ENCODE measurements at places on chromosomes 5 and 9.

- no peak for DNase-seq
Observed at GRCh38 chr9:93577078-93577974, 942 bp downstream of the PHF2 start.

DNA sequence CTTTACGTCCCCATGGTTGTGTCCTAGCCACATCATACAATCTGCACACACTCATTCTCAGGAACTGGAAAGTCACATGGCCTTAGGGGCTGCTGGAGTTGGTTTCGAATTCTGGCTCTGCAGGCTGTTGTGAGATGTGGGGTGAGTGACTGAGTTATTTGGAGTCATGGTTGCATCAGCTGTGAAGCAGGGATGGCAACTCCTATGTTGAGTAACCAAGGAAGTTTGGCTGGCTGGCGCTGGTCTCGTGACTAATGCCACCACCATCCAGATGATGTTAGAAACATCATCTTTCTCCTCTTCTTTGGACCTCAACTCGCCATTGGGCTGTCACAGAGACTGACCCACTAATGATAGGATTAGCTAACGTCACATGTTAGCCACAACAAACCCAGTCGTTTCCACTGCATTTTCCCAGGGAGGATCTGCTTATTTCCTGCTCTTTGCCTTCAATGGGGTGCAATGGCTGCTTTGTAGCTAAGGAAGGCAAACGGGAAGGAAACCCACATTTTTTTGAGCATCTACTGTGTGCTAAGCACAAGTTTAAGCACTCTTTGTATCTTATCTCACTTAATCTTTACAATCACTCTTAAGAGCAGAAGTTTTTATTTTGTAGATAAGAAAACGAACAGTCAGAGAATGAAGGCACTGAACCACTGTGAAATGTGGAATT is 78.1 kb upstream of the UBTD2 start:
- no peak for DNase-seq

DNA sequence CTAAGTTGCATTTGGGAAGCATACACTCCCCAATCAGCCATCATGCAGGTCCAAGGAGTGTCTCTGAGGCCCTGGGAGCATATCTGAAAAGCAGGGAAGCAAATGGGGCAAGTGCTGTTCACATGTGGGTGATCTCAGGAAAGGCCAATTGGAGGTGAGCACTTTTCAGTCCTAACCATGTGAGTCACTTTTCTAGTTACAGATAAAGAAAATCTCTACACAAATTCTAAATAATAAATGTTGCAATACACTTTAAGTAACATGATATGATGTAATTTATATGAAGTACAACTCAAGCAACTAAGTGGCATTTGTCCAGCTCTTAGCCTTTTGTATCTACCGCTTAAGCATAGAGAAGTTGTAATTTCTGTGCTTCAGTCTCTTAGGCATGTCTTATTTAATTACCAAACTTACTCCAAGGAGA is 18.4 kb downstream of the ADAMTS16 start:
- DNase-seq: no peak

GRCh38 chr5:114327987-114328386 is 33.9 kb upstream of the KCNN2 start:
- DNase-seq: no peak

DNA sequence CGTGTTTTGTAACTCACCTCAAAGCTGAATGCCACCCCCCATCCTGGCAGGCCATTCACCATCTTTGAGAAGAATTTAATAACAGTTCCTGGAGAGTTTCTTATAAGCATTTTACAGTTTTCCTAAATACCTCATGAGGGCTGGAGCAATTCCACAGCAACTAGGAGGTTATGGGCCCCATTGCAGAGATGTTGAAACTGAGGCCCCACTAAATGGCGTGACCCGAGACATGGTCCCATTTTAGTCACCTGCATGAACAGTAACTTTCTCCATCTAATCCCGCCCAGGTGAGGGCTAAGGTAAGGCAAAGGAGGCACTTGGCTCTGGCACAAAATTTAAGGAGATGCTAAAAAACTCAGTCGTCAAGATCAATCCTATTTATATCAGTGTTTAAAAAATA is 77.5 kb downstream of the PPARGC1B start:
- no peak for DNase-seq

DNA sequence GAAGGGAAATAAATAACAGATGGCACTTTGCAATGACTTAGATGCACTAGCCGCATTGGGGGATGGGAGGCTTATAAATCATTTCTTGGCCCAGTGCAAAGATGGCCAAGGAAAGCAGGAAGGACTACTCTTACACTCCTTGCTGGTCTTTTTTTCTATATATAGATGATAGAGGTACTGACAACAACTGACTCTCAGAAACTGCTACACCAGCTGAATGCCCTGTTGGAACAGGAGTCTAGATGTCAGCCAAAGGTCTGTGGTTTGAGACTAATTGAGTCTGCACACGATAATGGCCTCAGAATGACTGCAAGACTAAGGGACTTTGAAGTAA is 1.7 kb downstream of the CCNG1 start:
- DNase-seq: no peak

DNA sequence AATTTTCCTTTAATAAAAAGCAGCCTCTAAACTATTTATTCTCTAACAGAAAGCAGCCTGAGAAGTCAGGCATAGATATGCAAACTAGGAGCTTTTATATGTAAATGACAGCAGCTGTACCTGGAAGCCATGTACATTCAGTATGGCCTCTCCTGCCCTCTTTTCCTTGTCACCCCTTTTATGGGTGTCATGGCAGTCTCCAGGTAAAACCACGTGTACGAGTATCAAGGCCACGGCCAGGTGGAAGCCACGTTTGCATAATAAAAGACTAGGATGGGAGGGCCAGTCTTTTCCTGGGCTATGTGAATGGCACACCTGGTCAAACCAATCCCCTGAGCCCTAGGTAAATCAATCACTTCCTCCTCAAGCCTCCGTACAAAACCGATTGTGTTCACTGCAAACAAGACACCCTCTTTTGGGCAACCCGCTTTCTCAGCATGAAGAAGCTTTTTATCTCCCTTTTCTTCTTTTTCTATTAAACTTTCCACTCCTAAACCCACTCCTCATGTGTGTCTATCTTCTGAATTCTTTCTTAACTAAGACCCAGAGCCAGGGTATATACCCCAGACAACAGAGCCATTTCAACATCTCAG is 419.5 kb upstream of the CTNND2 start:
- no peak for DNase-seq

- DNase-seq: no peak
Observed at GRCh38 chr5:88142886-88143692, 125.6 kb downstream of the TMEM161B start.

GRCh38 chr5:122668552-122668951 is 106.3 kb upstream of the SNX2 start:
- DNase-seq: no peak

GRCh38 chr9:70945301-70945700 is 176.1 kb downstream of the TRPM3 start:
- no peak for DNase-seq

GRCh38 chr5:8641786-8642505 is 773.0 kb downstream of the MTRR start:
- no peak for DNase-seq

GRCh38 chr5:92561411-92561959 is 1019.5 kb downstream of the NR2F1-AS1 start:
- DNase-seq: no peak

DNA sequence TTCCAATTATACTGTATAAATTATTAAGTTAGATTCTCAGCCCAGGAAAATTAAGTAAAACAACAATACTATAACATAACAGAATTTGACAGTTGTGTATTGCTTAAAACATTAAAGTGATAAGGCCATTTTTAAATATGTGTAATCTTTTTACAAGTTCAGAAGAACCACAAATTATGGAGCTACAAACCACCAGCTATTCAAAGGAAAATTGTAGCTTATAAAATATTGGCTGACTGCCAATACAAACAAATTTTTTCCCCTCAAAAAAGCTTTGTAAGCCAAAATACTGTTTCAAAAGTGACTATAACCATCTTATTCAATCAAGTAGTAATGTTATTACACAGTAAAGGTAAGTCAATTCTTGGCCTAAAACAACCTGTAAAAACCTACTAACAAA is 21.9 kb downstream of the STRBP start:
- DNase-seq: no peak

DNA sequence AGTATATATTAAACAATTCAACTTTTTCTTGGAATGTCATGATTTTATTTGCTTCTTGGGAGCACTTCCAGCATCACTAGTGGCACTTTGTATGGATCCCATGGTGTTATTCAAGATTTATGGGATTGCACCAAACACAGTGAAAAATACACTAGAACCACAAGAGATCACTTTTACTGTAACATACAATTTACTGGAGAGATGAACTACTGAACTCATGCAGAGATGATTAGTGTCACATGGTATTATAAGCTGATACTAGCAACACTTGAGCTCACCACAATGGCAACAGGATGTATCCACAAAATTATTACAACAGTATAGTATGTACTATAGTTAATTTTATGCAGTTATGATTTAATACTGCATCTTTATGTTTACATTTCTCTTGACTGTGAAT is 16.3 kb upstream of the SLC36A2 start:
- no peak for DNase-seq

DNA sequence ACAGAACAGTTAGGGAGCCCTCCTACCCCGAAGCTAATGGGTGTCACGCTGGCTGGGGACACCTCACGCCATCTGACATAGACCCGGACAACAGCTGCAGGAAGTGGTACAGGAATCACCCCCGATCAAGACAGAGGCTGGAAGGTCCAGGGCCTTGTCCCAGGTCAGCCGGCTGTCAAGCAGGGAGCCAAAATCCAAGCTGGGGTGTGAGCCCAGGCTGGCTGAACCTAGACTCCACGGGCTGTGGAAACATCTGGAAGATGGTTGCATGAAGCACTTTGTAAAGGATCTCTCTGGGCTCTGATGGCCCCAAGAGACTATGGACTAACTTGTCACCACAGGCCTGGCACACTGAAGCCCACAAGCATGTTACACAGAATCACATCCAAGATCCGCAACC is 68.9 kb upstream of the STXBP1 start:
- no peak for DNase-seq

DNA sequence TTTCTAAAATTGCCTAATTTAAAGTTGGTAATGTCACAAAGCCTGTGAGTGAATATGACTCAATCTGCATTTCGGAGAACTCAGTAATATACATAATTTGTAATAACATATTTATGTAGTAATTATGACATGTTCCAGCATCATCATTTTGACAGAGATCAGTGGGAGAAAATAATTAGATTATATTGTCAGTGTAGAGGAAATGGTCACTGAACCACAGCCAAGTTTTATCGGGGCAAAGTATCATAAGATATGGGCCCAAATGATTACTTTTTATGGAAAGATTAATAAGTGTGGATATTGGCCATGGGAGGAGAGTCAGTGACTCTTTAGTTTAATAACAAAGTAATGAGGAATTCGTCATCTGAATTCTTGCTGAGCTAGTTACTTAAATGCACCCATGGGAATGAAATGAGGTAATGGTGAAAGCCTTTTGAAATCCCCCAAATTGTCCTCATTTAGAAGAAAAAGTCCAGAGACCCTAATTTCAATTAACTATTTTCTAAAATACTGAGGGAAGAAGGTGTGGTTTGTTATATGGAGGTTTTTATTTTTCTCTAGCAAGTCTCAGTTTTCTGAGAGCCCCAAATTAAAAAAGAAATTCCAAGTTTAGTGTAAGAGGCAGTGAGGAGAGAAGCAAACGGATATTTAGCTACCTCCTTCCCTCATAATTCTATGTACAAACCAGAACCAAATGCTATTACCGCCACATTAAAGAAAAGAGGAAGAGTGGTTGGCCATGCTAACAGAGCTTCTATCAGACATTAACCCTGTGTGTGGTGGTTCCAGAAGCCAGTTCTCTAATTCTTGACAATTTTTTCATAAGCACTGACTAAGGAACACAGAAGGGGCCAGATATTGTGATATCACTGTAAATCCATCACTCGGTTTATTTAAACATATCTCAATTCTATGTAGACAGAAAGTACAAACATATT is 37.7 kb upstream of the MRPS30 start:
- no peak for DNase-seq

DNA sequence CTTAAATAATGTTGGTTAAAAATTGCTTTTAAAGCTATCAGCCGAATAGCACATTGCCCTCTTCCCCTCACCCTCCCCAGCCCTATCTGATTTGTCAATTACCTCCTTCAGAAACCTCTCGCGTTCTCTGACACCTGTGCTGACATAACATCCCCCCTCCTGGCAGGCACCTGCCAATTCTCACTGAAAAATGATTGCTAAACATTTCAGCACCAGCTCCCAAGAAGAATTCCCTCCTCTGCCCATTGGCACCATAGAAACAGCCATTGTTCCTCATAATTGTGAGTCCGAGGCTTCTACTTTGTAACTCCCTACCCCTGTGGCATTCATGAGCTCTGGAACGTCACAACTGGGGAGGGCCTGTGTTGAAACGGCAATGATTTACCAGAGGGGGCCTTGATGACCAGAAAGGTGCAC is 20.2 kb downstream of the CDH6 start:
- DNase-seq: no peak

DNA sequence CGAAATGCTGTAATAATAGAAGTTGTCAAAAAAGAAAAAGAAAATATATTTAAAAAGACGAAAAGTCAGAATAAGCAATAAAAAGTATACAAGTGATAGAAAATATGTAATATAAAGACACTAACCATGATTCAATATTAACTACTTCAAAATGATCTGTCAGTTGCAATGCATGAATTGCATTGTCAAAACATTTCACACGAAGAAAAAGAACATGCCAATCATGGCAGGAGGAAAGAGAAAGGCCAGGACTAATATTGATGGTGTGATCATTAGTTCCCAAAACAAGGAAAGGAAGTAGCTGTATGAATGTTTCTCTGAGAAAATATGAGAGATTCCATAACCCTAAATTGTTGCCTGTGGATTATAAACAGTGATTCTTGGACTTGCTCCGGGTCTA is 7.4 kb upstream of the GRAMD2B start:
- no peak for DNase-seq

GRCh38 chr5:31324842-31325241 is 131.4 kb downstream of the CDH6 start:
- DNase-seq: no peak

DNA sequence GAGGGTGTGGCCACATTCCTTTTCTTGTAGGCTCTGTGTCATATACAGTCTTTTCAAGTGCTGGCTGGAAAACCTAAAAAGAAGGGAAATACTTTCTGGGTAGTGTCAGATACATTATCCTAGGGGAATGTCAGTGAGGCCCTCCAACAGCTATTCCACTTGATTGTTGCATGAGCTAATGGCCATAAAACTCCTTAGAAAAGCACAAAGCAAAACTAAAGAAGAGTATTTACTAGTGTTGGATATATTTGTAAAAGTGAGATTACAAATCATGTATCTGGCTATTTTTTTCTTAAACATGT is 829 bp downstream of the ANXA1 start:
- DNase-seq: no peak

Data from liver (tissue), 10 donors.